ENCODE measurements at places on chromosomes 6 and 20.

DNA sequence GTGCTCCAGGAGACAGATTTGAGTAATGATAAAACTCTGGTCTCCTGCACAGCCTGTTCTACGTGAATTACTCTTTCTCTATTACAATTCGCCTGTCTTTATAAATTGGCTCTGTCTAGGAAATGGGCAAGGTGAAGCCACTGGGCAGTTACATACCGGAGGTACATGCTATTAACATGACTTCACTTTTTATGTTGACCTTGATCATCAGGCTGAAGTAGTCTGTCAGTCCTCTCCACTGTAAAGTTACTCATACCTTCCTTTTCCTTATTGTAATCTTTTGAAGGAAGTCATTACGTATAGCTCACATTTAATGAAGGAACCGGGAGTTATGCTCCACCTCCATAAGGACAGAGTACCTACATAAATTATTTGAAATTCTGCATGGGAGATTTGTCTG is 19.9 kb upstream of the KHDC1 start:
- DNase-seq = no peak

DNA sequence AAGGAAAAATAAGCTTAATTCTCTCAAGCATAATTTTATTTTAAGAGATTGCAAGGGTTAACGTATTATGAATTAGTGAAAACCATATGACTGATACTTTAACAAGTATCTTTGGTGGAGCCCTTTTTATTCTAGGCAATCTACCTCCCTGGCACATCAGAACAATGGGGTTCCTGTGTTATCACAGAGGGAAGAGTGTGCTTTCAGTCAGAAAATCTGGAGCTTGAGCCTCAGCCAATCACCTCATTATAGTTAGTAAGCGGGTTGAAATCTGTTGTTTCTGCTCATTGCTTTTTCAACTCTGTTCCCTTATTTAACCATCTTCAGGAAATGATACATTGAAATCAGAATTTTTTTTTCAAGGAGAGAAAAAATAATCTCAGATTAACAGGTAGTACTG is 391 bp downstream of the ADGRF1 start:
- no peak for DNase-seq

- DNase-seq = no peak
Measured at GRCh38 chr20:12198281-12198680, 280.6 kb downstream of the BTBD3 start.

DNA sequence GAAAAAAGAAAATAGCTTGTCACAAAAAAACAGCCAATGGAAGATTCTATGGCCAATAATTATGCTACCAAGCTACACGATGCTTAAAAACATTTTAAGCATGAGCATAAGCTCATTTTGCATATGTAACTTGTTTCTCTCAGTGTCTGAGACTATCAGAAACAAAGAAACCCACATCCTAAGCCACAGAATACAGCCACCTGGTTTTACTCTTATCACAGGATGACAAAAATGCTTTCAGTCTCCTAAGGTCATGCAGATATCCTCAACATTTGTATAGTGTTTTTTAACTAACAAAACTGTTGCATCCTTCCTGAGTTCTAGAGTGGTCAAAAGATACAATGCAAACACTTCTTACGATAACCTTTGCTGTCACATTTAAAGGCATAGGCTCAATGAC is 172.1 kb upstream of the RUNX2 start:
- DNase-seq = no peak

DNA sequence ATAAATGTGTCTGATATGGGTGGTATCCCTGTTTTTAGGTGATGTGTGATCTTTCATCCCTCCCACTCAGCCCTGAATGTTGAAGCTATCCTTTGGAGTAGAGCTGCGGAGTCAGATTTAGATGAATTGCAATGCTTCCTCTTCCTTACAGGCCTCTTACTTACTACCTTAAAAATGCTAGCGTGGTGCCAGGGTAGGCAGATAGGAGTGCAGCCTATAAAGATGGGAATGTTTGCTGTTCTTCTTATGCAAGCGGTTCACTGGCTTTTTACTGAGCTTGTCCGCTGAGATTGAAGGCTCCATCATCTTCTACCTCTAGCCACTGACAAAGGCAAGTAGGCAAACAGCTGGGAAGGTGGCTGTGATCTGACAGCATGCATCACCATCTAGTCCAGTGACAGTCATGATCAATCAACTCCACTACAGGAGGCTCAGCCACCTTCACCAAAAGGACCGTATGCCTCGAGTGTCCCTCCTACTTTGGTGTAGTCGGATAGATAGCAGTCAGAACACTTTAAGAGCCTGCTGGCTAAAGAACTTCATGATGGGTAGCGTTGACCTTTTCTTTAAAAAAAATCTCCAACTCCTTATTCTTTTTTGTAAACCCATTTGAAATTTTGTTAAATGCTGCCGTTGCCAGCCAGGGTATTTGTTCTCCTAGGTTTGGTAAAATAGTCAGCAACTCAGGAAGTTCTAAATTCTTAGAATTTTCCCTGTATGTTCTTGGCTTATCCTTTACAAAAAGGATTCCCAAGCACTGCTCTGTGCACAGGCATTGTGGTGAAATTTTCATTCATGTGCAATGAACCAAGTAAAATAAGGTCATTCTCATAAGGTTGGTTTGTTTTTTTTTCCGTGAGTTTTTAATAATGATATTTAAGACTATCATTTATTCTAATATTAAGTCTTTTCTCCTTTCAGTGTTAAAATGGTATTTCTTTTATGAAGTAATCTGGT is 169.6 kb downstream of the MTHFD1L start:
- no peak for DNase-seq
